Stomach (tissue), 19 donors: ENCODE measurements at places on chromosomes 7 and 10.
A peak's percentile ranks its signal among the peaks of the same experiment; 100 is the strongest.

DNA sequence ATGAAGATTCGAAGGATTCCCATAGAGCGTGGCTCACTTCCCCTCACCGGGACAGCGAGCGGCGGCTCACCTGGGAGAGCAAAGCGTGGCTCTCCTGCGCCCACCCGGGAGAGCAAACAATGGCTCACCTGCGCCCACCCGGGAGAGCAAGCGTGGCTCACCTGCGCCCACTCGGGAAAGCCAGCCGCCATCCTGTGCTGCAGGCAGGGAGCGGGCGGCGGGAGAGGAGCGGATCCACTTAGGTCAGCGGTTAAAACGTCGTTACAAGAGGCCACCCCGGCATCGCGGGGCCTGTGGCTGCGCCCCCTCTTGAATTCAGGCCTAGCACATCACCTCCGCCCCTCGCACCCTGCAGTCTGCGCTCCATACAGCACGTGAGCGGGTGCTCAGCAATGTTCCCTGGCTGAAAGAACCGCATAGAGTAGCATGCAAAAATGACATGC, 461 bp upstream of the FIGNL1 start:
- peak; percentile 51 for DNase-seq

GRCh38 chr7:23107781-23108180, 2.2 kb downstream of the KLHL7 start:
- no peak for DNase-seq

GRCh38 chr10:79070606-79071395, 2.0 kb downstream of the ZMIZ1 start:
- peak; percentile 93 for DNase-seq

- DNase-seq: no peak
These were observed 151.3 kb downstream of the C1GALT1 start for GRCh38 chr7:7333610-7334009.

GRCh38 chr10:86258941-86259340, 107.7 kb downstream of the GRID1 start:
- DNase-seq: no peak

- DNase-seq: no peak
These were observed 35.9 kb downstream of the ADAP1 start for GRCh38 chr7:918441-919113.

DNA sequence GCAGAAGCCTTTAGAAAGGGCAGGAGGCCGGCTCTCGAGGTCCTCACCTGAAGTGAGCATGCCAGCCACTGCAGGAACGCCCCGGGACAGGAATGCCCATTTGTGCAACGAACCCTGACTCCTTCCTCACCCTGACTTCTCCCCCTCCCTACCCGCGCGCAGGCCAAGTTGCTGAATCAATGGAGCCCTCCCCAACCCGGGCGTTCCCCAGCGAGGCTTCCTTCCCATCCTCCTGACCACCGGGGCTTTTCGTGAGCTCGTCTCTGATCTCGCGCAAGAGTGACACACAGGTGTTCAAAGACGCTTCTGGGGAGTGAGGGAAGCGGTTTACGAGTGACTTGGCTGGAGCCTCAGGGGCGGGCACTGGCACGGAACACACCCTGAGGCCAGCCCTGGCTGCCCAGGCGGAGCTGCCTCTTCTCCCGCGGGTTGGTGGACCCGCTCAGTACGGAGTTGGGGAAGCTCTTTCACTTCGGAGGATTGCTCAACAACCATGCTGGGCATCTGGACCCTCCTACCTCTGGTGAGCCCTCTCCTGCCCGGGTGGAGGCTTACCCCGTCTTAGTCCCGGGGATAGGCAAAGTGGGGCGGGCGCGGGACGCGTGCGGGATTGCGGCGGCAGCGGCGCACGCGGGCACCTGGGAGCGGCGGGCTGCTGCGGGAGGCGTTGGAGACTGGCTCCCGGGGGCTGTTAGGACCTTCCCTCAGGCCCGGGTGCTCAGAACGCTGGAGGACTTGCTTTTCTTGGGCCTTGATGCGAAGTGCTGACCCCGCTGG, at the start of gene FAS:
Gene FAS (plus strand): TSS at position 415 of the 777 bp plus-strand sequence. CDS start 79 bp downstream, at position 494.
- peak; percentile 83 for DNase-seq

DNA sequence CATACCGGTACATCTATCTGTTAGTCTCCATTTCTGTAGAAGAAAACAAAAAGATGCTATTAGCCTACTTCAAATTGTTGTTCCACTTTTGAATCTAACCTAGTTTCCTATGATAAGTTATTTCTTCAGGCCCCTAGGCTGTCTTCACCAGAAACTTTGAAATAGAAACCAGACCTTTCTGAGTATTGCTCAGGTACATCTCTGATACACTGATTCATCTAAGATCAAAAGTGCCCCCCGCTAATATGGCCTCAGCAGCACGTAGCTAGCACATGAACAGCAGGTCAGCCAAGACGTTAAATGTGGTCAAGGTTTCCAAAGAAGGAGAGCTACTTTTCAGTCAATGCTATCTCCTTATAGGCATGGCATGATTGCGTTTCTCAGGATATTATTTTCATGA, 23.6 kb downstream of the CTAGE6 start:
- no peak for DNase-seq

- DNase-seq: no peak
These were observed 9.9 kb upstream of the STEAP2 start for GRCh38 chr7:90201500-90202195.

GRCh38 chr7:155215576-155216325, 81.9 kb upstream of the INSIG1 start:
- no peak for DNase-seq

- no peak for DNase-seq
These were observed 30.0 kb upstream of the SGMS1 start for GRCh38 chr10:50653758-50654157.

- no peak for DNase-seq
These were observed 840.3 kb downstream of the CNTNAP2 start for GRCh38 chr7:146956853-146957252.

DNA sequence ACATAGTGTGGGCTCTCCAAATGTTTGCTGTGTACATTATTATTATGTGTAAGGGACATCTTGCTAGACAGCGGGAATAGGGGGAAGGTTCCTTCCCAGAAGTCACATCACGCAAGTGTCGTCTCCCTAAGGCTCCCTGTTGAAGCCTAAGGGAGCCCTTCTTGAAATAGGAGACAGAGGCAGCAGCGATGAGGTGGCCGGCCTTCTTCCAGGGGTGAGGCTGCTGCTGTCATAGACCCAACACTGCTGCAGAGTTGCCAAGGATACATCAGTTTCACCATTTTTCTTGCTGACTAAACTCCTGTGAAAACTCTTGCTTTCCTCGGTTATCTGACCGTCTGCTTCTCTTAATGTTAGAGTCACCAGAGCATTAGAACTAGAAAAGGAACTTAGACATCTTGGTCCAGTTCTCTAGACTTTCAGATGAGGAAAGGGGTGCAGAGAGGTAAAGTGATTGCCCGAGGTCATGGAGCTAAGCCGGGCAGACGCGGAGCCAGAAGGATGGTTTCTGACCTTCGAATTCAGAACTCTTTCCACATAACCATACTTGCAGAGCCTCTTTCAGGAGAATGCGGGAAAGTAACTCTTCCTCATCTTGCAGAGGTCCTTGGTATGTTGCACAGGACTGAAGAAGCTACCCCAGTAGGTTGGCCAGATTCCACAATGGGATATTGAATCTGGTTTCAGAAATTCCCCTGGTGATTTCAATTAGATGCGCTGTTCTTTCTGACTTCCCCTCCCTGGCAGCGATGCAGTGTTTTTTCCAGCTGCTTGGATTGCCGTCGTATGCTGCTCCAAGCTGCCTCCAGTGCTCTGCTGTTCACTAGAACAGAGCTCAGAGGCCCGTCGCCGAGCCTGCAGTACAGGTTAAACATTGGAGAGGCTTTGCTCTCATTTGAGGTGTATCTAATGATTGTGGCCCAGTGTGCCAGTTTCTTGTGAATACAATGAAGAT, 217.1 kb downstream of the CAMK1D start:
- no peak for DNase-seq

DNA sequence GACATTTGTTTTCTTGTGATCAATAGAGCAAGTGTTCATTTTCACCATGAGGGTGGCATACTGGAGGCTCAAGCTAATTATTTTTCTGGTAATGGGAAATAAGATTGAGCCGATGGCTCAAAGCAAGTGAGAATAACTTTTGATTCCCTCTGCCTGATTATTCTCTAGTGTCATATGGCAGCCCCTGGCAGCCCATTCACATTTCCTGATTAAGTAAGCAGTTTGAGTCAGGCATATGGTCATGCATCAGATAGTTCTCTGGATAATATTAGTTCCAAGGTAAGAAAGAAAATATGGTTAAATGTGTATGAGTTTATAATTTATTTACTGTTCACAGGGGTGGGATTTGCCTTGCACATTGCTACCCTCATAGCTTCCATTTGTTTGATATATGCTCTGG, 109.2 kb downstream of the DYNC1I1 start:
- no peak for DNase-seq

DNA sequence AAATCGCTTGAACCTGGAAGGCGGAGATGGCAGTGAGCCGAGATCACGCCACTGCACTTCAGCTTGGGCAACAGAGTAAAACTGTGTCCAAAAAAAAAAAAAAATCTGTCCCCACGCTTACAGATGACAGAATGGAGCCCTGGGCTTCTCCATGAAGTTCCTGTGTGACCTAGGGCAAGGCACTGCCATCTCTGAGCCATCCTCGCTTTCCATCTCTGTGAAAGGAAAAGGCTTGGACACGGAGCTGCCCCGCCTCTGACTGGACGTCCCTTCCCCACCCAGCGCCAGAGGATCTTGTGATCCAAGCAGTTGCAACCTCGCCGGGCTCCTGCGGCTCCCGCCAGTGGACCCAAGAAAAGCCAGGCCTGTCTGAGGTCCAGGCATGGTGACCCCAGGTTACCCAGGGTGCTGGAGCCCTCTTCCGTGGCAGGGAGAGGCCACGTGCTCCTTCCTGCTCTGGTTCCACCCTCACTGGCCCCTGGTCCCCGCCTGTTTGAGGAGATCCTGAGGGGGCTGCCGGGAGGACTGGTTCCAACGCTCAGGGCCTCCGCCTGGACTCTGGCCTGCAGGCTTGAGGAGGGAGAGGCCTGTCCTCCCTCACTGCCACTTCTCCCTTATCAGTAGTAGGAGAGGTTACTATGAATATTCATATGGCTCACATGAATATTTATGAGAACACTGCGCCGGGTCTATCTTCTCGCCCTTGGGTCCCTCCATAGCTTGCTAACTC, 25.6 kb upstream of the ELFN1 start:
- no peak for DNase-seq

GRCh38 chr7:107492875-107493274, 23.0 kb downstream of the GPR22 start:
- no peak for DNase-seq

GRCh38 chr10:105243381-105243780, 602.3 kb downstream of the SORCS3 start:
- no peak for DNase-seq

DNA sequence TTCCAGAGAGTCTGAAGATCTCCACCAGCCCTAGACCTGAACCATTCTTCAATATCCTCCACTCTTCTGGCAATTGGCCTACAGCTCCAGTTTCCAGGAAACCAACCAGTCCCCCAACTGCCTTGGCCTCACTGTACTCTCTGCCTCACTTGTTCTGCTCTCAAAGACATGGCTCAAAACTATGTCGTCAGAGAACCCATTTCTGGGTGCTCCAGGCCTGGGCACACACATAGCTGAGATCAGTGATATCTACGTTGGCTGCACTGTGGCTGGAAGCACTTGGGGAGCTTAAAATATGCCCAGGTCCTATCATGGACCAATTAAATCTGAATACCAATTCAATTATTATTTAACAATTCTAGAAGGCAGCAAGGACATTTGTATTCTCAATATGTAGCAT, 93.1 kb downstream of the COBL start:
- DNase-seq: no peak

GRCh38 chr10:3271354-3272115, 99.0 kb upstream of the PITRM1 start:
- no peak for DNase-seq

DNA sequence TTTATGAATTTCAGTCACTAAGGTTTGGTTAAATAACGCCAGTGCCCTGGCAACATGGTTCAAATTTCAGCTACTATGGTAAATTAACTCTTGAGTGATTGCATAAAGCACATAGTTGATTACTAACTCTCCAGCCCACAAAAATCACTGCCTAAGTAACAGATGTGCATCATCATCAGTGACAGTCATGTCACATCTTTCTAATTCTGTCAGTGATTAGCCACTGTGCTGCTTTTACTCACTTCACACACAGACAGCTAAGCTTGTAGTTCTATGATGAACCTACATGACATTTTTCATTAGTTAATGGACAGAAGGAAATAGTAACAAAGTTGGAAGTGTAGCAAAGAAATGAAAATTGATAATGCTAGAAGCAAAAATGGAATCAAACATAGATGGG, 108.9 kb downstream of the DNAH11 start:
- DNase-seq: no peak

- DNase-seq: no peak
These were observed 203.0 kb downstream of the KCND2 start for GRCh38 chr7:120475994-120476393.

- peak; percentile 67 for DNase-seq
These were observed 67.4 kb upstream of the ELN start for GRCh38 chr7:73960548-73960947.

DNA sequence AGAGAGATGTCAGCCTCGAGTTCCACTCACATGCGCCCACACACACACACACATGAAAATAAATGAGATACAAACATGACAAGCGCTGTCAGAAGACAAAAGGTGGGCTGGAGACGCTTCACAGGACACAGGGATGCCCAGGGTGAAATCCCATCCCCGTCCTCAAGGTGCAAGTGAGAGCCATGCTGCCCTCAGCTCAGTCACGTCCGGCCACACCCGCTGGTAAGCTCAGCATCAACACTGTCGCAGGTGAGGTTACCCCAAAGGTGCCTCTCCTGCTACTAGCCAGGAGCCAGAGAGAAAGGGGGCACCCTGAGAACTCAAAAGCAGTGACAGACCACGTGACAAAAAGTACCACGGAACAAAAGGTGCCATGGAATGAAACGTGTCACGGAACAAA, 22.2 kb downstream of the PITRM1 start:
- DNase-seq: no peak

DNA sequence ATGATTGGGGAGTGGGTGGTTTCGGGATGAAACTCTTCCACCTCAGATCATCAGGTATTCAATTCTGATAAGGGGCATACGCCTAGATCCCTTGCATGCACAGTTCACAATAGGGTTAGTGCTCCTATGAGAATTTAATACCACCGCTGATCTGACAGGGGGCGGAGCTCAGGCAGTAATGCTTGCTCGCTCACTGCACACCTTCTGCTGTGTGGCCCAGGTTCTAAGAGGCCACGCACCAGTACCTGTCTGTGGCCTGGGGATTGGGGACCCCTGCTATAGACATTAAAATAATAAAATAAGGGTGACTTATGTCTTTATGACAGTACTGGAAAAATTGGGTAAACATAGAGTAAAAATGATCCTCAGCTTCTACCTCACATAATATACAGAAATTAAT, 66.1 kb downstream of the SAMD9 start:
- no peak for DNase-seq

- DNase-seq: no peak
These were observed 74.2 kb upstream of the MTPN start for GRCh38 chr7:136051203-136051928.

- peak; percentile 73 for DNase-seq
These were observed 26.8 kb downstream of the VSIR start for GRCh38 chr10:71746344-71747037.

GRCh38 chr10:132300582-132300981, 7.2 kb downstream of the STK32C start:
- DNase-seq: no peak

- no peak for DNase-seq
These were observed 581.4 kb downstream of the LRMDA start for GRCh38 chr10:76012716-76013327.
